ENCODE measurements at places on chromosomes 12 and 14.

DNA sequence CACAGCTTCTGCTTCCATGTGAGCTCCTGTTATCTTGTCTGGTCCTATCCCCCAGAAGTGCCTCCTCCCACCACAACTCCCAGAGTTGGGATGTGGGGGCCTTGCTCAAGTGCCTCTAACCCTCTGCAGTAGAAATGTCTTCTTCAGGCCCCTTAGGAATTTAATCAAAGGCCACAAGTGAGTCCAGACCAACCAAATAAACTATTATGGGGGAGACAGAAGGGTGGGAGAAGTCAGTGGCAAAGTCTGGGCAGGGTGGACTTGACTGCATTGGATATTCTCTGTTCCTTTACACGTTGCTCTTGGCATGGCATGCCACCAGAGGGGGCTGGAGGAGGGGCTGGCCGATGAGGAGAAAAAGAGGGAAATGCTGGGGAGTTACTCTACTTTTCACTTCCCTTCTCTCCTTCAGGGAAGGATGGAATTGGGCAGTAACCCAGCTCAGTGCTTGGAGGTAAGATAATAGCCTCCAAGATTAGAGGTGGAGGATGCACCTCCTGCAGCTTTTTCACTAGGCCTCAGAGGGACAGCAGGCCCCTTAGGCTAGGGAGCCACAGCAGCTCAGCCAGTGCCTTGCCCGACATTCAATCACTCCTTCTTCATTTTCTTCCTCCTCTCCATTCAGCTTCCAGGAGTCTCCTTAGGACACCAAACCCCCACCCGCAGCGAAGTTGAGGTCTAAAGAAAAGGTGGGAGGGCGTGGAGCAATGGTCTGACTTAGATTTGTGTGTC, 1.2 kb upstream of the AP1G2 start:
- peak; percentile 74 for DNase-seq

- DNase-seq = no peak
Observed at GRCh38 chr14:92501891-92502351, 11.7 kb upstream of the RIN3 start.

DNA sequence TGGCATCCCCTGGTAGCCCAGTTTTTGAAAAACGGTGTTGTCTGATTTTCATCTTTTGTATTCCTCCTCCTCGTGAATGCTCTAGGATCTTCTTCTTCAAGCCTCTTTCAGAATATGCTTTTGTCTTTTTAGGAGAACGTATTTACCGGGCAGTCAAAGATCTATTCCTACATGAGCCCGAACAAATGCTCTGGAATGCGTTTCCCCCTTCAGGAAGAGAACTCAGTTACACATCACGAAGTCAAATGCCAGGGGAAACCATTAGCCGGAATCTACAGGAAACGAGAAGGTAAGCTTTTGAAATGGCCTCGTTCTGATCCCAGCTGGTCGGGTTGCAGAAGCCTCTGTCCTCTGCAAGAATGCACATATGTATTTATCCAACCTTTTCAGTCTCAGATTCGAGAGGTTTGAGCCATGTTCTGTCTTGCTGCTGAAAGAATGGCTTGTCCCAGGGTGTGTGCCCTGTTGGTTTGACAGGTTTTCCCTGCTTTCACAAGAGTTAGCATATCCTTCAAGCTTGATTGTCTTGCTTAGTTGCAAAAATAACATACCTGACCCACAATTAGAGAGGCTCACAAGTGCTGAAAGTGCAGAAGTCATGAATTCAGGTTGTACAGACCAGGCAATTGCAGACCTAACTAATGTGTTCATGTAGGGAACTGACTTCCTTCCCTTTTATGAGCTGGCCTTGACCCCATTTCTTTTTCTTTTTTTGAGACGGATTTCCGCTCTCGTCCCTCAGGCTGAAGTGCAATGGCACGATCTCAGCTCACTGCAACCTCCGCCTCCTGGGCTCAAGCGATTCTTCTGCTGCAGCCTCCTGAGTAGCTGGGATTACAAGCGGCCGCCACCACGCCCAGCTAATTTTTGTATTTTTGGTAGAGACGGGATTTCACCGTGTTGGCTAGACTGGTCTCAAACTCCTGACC, 6.8 kb downstream of the KMT5A start:
- DNase-seq = peak; percentile 85

DNA sequence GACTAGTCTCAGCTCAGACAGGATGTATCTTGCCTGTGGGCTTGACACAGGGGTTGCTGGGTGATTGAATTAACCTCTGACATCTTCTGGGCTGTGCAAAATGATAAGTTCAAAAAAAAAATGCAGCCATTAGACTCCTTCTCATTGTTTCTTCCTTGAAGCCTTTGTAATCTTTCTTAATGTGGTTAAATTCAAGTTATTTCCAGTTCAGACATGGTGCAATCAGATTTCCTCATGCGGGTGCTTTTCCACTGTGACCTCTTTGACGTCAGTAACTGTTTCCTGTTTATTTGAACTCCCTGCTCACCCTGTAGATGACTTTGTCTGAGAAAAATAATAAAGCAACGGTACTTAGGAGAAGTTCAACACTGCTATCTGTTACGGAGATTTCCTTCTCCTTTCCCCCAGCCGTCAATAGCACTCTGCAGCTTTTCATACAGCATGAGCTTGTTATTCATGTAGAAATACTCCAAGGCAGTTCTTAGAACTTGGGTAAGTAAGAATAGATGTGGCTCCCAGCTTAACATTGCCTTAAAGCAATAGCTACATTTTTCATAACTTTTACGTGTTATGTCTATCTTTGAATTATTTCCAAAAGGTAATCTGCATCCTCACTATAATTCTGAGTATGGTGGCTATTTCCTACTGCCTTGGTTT, 155.5 kb downstream of the PRKCH start:
- DNase-seq = peak; percentile 97

GRCh38 chr12:105610459-105610858, 280.0 kb downstream of the C12orf75 start:
- DNase-seq = no peak

DNA sequence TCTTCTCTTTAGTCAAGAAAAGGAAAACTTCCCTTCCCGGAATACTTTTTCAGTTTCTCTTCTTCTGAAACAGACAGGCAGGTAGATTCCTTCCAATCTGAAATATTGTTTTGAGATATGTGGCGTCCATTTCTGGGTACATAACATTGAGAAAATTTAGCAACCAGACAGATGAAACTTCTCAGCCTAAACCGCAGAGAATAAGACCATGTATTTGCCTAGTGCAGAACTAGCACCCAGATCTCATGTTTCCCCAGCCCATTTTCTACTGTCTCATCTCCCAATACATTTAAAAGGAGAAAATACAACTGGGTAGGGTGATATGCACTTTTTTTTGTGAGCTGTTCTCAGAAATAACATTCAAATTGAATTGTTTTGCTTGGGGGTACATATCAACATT, 6.4 kb downstream of the AVPR1A start:
- DNase-seq = no peak

DNA sequence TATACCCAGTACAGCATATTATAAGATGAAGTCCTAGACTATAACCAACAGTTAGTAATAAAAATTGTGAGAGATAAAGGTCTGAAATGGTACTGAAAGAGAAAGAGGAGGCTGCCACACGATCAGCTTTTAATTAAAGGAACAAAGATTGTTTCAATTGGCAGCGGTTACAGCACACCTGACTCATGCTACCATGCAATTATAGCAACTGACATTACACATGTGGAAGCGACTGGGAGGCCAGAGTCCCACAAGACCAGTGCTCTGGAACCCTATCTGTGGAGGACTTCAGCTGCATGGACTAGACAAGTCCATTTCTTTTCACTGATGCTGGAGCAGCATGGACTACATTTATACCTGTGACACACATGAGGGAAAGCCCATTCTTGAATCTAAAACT, 55.2 kb downstream of the SEL1L start:
- DNase-seq = no peak

- no peak for DNase-seq
Observed at GRCh38 chr14:96267336-96267735, 11.3 kb downstream of the BDKRB1 start.

DNA sequence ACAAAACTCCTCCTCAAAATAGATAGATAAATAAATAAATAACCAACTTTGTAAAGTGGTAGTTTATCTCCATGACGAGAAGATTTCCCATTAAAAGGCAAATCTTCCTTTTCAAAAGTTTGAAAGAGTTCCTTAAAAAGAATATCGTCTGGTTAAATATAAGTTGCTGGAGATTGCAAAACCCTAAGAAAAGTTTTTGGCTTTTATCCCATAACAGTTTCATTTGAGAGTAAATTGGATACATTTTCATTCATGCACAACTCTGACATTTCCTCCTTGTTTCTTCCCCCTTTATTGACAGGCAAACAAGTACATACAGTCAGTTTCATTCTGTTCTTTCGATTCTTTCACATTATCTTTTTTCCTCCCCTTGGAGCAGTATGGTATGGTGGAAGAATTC, 45.4 kb upstream of the BTG1 start:
- no peak for DNase-seq

DNA sequence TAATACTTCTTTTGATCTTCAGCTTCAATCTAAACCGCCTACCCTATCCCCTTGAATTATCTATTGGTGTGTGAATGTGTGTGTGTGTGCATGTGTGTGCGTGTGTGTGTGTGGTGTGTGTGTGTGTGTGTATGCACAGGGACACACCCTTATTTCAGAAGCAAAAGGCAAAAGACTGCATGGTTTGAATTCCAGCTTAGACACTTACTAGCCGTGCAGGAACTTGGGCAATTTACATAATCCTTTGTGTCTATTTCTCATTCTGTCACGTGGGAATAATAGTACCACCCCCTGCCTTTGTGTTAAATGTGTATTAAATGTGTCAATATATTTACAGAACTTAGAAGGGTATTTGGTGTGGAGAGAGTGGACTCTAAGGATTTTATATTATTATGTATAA, 251.7 kb downstream of the TMEM132C start:
- no peak for DNase-seq

DNA sequence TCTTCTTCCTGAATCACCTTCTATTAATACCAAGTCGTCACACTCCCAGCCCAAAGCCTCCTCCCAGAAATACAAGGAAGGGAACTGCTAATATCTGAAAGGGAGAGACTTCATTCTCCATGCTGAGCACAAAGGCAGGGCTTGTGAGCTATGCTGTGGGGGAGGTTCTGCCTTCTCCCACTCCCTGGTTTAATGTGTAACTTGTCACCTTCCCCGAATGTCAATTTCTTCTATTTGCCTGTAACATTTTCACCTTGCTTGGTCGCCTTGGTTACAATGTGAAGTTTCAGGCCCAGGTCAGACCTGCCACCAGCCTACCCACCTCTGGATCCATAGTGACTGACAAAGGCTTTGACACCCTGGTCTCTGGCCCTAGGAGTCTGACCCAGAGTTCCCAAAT, 82.0 kb upstream of the ESRRB start:
- DNase-seq = no peak

DNA sequence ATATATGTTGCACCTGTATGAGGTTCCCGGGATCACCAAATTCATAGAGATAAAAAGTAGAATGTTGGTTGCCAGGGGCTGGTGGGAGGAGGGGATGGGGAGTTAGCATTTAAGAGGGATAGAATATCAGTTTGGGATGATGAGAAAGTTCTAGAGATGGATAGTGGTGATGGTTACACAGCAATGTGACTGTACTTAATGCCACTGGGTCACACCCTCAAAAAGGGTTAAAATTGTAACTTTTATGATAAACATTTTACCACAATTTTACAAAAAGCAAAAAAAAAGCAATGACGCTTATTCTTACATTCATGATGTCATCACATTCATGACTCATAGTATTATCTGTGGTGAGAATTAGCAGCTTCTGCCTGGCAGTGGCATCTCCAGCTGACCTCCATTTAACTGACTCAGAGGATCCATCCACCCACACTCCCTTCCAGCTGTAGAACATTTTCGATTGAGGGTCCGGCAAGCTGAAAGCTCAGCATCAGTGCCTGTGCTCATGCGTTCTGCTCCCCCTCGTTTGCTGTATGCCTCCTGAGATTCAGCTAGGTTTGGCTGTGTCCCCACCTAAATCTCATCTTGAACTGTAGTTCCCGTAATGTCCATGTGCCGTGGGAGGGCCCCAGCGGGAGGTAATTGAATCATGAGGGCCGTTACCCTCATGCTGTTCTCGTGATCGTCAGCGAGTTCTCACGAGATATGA, 64.8 kb upstream of the TMEM260 start:
- no peak for DNase-seq

DNA sequence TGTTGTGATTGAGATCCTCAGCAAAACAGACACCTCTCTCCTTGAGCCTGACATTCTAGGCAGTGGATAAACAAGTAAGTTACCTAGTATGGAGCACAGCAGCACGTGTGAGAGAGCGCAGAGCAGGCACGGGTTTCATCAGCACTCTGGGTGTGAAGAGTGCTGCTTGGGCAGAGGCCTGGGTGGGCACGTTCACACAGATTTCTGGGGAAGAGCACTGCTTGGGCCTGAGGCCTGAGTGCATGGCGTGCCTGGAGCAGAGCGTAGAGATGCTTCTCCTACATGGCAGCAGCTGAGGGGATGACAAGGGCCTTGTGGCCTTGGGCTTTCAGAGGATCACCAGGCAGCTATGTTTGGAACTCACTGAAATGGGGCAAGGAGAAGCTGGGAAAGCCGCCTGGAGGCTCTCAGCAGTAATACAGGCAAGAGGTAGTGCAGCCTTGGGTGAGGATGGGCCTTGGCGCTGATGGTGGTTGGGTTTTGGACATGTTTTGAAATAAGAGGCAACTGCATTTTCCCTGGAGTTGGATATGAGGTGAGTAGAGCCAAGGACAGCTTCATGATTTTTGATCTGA, 17.6 kb downstream of the CKB start:
- peak; percentile 10 for DNase-seq

- DNase-seq = no peak
Observed at GRCh38 chr12:95593266-95593871, 42.1 kb upstream of the USP44 start.

- DNase-seq = no peak
Observed at GRCh38 chr12:39341179-39341578, 101.7 kb downstream of the KIF21A start.

DNA sequence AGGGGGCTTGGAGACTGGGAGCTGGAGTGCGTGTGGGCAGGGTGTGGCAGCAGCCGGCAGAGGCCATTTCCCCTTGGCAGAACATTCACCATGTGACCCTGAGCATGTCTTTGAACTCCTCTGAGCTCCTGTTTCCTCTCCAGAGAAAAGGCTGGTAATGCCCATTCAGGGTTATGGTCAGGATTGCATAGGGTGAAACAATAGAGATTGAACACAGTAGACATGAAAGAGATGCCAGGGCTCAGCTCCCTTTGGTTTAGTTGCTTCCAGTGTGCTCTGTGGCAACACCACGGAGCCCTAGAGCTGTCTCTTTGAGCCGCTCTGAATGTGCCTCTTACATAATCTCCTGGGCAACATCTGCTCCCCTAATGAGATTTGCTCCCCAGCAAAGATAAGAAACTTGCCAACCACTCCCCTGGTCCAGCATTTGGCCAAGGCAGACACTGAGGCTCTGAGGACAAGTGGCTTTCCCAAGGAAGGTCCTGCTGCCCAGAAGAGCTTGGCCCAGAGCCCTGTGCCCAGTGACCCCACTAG, 4.6 kb downstream of the IFI27 start:
- no peak for DNase-seq

- DNase-seq = peak; percentile 61
Observed at GRCh38 chr12:65740873-65741600, 83.2 kb upstream of the HMGA2 start.

DNA sequence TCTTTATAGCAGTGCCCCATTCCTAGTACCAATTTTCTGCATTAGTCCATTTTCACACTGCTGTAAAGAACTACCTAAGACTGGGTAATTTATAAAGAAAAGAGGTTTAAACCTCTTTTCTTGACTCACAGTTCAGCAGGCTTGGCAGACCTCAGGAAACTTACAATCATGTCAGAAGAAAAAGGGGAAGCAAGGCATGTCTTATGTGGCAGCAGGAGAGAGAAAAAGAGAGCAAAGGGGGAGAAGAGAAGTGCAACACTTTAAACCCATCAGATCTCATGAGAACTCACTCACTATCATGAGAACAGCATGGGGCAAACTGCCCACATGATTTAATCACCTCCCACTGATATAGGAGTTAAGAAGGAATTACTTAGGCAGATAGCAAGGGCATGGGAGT, 101.6 kb upstream of the PLEKHG7 start:
- no peak for DNase-seq
